Smooth muscle cell of the umbilical artery (primary cell): ENCODE measurements at places on chromosomes 5 and 9. TPM values are rescaled to one million over a fixed set of nuclear protein-coding genes. Genes with fewer than 3 reads are reported as not detected.

LCN2 gene
- not detected in 2 replicates for total RNA-seq

DOK3 gene
- 3.3 and 8.4 TPM in 2 replicates for total RNA-seq

CDKN2B gene
- 74.0 and 173 TPM in 2 replicates for total RNA-seq

GAS1 gene
- 12.1 and 86.1 TPM in 2 replicates for total RNA-seq

RNF20 gene
- 34.6 and 35.0 TPM in 2 replicates for total RNA-seq

RORB gene
- under 0.01 and 0.09 TPM in 2 replicates for total RNA-seq

PCDHB2 gene
- total RNA-seq = 0.59 and 0.74 TPM in 2 replicates

TMEM38B gene
- 15.7 and 29.4 TPM in 2 replicates for total RNA-seq

CDO1 gene
- 0.59 and 1.7 TPM in 2 replicates for total RNA-seq

SLC1A1 gene
- 18.7 and 26.8 TPM in 2 replicates for total RNA-seq

LPAR1 gene
- total RNA-seq = 45.7 and 82.0 TPM in 2 replicates
